ENCODE measurements at places on chromosomes 13 and 19.

GRCh38 chr19:35431145-35431807, 16.8 kb upstream of the FFAR2 start:
- no peak for DNase-seq

DNA sequence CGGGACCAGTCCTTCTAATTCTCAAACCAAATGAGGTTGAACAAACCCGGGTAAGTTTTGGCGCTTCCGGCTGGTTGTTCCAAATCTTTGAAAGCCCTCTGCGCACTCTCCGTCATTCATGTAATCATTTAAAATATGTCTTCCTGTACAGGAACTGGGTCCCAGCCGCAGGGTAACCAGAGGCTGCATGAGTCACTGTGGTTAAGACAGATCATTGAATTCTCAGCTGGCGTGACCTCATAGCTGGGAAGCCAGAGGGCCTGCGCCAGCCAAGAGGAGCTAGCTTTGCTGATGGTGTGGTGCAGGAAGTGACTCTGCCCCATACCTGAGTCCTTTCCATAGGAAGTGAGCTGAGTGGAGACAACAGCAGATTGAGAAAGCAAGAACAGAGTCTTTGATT, 135.2 kb downstream of the TSHZ3 start:
- DNase-seq, result no peak

DNA sequence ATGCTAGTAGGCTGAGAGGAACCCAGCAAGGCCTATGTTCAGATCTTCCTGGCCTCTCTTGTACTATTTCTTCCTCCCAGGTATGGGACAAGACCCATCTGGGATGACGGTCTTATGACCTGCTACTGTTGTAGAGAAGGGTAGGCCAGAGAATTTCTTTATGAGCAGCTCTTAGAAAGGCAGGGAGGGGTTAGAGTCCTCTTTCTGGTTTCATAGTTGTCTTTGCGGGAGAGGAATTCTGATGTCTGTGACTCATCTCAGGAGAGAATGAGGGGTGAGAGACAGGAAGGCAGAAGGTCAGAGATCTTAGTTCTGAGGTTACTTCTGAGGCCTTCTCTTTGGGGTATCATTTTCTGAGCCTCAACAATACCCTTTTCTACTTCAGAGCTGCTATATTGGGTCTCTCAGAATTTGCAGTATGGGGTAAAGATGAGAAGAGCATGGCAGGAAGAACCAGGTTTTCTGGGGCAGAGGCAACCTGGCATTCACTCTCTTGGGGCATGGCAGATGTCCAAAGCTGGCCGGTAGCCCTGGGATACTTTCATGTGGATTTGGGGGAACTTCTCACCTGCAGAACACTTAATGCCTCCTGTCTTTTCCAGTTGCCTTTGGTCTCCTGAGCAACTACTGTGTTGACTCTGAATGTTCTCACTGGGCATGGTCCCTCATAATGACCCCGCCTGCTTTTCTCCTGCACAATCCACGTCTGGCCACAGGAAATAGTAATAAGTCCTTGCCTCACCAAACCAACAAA, 154.4 kb downstream of the GGACT start:
- DNase-seq, result no peak

DNA sequence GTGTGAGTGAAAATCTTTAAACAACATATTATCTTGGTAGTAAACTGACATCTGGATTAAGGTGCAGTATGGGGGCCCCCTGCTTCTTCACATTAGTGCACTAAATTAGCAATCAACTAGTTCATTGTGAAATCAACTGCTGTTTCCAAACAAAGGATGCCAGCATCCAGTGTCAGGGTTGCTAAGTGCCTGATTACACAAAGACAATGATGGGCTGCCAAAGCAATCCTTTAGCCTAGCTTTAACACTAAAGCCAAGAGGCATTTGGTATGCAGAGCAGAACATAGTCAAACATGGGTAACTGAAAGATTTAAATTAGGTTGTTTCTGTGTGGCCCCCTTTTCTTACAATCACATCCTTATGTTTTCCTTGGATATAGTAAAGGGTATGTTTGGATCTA, 543.1 kb upstream of the SLITRK5 start:
- no peak for DNase-seq

GRCh38 chr19:844546-844971, 3.8 kb downstream of the PRTN3 start:
- DNase-seq, result no peak

- DNase-seq, result no peak
These were observed 304.1 kb upstream of the MAB21L1 start for GRCh38 chr13:35780613-35781012.

DNA sequence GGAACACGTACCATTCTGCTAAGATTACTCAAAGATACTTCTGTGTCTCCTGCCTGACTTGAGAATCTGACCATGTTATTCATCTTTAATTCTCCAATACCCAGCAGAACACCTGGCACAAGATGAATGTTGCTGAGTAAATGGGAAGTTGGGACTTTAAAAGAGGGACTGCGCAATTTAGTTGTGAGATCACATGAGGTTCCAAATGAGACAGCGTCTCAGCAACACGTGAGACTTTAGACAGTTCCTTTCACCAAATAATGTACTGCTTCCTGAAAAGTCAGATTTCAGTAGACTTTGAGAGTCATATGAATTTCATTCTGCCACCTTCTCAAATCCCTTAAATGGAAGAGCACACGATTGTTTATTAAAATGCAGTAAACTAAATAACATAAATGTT, 36.7 kb downstream of the DOCK9 start:
- no peak for DNase-seq

- no peak for DNase-seq
These were observed 521.5 kb upstream of the SPRY2 start for GRCh38 chr13:80862456-80862855.

- DNase-seq, result no peak
These were observed 46.6 kb upstream of the C19orf12 start for GRCh38 chr19:29761575-29762232.

- DNase-seq, result no peak
These were observed 22.0 kb upstream of the RAP2A start for GRCh38 chr13:97411984-97412383.

DNA sequence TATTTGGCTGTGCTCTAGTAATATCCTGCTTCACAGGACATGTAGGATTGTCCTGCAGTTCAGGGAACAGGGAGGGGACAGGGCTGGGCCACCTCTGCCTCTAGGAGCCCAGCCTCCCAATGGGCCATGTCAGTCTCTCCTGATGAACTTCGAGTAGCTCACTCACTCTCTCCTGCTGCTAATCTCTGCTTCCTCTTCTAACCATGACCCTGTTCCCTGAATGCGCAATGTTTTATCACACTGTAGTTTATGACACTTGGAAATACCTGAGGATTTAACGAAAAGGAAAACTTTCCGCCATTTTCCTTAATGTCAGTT, 9.2 kb downstream of the PARP4 start:
- no peak for DNase-seq

DNA sequence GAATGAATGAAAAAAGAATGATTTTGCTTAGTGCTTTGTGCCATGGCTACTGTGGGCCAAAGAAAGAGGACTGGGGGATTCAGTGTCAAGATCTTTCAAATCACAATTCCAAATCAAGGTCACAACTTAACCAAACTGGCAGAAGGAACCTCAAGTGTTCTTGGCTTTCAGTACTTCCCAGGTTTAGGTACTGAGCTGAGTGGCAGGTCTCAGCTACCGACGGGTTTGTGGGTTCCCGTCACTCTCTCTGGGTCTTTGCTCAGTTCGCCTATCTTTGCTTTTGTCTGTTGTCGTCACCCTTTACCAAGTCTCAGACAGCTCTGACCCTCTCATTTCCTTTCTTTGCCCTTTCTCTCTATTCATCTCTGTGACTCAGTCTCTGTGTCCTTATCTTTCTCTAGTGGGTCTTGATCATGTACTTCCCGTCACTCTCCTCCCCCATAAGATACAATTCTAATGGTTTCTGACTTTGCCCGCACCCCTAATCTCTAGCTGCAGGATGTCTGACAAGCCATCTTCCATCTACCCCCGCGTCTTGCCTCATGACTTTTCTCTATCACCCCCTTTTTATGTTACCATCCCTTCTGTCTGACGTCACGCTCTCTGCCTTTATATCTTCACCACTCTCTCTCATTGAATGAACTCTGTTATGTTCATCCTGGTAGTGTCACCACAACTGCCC, 33.3 kb upstream of the LRRC4B start:
- DNase-seq, result no peak

- no peak for DNase-seq
These were observed 213.3 kb downstream of the MZT1 start for GRCh38 chr13:72514146-72514545.

DNA sequence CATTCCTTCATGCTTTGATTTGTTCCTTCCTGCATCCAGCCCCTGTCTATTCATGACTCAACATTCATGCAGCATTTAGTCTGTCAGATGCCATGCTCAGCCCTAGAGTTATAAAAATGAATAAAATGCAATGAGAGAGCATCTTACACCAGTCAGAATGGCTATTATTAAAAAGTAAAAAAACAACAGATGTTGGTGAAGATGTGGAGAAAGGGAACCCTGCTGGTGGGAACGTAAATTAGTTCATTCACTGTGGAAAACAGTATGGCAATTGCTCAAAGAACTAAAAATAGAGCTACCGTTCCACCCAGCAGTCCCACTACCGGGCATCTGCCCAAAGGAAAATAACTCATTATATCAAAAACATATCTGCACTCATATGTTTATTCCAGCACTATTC, 70.0 kb upstream of the GTF3A start:
- no peak for DNase-seq

DNA sequence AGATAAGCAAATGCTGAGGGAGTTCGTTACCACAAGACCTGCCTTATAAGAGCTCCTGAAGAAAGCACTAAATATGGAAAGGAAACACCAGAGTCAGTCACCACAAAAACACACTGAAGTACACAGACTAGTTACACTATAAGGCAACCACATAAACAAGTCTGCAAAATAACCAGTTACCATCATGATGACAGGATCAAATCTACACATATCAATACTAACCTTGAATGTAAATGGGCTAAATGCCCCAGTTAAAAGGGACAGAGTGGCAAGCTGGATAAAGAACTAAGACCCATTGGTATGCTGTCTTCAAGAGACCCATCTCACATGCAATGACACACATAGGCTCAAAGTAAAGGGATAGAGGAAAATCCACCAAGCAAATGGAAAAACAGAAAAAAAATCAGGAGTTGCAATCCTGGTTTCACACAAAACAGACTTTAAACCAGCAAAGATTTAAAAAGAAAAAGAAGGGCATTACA, 26.6 kb downstream of the CCDC122 start:
- no peak for DNase-seq

GRCh38 chr13:104281910-104282309, 1215.7 kb upstream of the SLC10A2 start:
- no peak for DNase-seq

- no peak for DNase-seq
These were observed 25.3 kb downstream of the CERS1 start for GRCh38 chr19:18870531-18871172.

DNA sequence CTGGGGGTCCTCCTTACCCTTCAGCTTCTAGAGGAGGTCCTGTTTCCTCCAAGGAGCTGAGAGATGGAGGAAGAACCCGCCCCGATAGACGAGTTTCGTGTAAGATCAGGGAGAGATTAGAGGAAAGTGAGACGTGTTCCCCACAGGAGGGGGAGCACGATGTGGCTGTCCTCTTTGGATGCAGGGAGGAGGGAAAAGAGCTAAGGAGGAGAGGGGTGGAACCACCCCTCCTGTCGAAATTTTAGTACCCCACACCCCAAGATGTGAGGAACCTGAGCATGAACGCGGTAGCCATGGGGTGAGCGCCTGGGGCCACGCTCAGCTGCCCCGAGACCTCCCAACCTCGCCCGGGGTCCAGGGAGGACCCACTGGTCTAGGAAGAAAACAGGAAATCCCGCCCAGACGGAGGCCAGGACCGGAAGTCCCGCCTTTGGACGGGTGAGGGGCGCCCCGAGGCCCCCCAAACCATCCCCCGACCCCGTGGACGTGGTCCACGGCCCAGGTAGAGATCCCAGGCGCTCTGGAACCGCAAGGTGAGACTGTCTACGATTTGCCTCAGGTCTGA, 1.2 kb downstream of the AKT1S1 start:
- no peak for DNase-seq

- no peak for DNase-seq
These were observed 17.3 kb upstream of the OXGR1 start for GRCh38 chr13:97011446-97012131.

DNA sequence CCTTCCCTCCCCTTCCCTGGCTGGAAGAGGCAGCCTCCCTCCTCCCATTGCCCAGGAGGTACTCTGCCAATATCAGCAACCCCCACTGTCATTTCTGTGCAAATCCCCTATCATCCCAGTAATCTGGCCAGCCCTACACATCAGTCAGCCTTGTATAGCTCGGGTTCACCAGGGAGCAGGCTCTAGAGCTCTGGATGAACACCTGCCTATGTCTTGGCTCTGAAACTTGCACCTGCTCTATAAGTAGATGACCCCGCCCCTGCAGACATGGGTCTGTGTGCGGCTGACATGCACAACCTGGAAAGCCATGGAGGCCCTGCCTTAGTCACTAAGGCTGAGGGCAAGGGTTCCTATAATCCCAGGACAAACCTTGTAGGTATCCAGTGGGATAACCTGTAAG, 1042.9 kb downstream of the UQCRFS1 start:
- DNase-seq, result no peak

DNA sequence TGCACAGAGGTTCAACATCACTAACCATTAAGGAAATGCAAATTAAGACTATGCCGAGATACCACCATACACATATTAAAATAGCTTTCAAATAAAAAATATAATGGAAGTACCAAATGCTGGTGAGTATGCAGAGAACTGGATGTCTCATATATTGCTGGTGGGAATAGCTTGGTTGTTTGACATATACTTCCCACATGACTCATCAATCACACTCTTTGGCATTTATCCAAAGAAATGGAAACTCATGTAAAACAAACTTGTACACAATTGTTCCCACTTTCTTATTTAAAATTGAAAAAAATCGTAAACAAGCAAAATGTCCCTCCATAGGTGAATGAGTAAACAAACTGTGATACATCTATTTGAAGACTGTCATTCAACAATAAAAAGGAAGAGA, 982.6 kb upstream of the ATXN8OS start:
- no peak for DNase-seq

DNA sequence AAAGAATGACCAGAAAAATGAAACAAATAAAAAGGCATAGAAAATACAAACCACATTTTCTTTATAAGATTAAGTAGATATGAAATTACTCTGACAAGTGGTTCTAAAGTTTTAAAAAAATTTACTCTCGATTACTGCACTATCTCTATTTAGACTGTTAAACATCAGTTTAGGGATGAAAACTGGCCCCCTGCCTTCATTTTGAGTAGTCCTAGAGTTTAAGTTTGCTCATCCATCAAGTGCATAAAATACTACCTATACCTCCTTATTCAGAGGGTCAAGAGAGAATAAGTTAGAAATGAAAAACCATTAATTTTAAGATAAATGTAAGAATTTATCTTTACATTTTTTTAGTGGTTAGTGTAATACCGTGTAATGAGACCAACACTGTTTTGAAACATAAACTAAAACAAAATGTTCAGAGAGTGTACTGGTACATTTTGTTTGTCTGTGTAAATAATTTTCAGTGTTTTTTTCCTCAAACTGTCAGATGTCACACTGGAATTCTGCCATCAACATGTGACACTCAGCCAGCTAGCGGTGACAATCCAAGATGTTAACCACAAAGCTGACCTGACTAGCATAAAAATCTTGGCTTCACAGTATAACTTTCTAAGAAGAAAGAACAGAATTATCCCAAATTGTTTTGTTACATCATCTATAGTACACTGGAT, 184.8 kb upstream of the PCDH20 start:
- DNase-seq, result no peak

- DNase-seq, result no peak
These were observed 2.0 kb downstream of the ZBTB7A start for GRCh38 chr19:4064496-4065260.

Data from cerebellar nuclear complex (tissue), 1 donor.